ENCODE measurements at places on chromosomes 5 and 9.

- no peak for DNase-seq
Observed at GRCh38 chr9:82783045-82783444, 279.9 kb downstream of the RASEF start.

- peak; percentile 15 for DNase-seq
Observed at GRCh38 chr5:135560858-135561257, 17.9 kb downstream of the CXCL14 start.

- no peak for DNase-seq
Observed at GRCh38 chr9:88443480-88444113, 55.4 kb downstream of the SPIN1 start.

- DNase-seq: no peak
Observed at GRCh38 chr9:107487521-107488374, 1.8 kb downstream of the KLF4 start.

DNA sequence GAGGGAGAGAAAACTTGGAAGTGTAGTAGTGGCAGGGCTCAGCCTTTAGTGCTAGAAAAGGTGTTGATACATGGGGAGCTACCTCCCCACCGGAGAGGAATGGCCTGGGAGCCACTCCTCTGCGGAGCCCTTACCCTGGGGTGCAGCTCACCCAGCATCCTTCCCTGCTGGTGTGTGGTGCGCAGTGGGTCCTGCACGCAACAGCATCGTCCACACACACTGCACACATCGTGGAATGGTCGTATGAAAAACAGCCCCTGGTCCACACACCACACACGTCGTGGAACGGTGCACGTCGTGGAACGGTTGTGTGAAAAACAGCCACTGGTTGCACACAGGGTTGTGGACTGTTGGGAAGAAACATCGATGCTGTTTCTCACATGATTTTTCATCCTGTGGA lies 16.1 kb upstream of the AHRR start:
- no peak for DNase-seq

DNA sequence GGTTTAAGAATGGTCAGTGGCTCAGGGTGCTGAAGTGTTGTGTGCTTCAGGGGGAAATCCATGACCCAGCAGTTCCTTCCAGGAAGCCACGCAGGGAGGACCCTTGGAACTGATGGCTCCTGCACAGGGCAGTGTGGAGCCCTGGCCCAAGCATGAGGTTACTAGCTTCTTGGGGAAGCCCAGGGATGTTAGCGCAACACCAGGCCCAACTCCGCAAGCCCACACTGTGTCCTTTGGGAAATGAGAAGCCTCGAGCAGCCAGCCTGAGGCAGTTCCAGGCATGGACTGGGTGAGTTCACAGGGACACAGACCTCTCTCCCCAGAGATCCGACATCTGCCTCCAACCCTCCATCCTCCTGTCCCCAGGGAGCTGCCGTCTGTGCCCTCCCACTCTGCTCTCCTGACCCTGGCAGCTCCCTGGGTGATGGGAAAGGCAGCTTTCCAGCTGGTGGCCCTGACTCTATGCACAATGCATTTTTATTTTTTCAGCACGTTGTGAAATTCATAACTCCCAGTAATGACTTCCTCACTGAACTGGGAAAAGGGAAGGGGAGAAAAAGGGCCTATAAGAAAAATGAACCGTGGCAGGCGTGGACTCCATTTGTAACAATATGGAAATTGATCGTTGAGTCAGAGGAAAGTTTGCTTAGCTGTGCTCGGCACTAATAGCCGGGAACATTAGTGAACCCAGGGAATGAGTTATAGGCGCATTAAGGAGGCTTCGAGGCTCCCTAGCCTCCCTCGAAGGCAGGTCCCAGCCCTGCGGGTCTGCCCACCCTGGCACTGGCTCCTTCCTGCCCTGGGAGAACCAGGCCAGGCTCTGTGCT lies 34.1 kb downstream of the LMX1B start:
- no peak for DNase-seq

GRCh38 chr5:13325765-13326164 lies 618.7 kb downstream of the DNAH5 start:
- no peak for DNase-seq

DNA sequence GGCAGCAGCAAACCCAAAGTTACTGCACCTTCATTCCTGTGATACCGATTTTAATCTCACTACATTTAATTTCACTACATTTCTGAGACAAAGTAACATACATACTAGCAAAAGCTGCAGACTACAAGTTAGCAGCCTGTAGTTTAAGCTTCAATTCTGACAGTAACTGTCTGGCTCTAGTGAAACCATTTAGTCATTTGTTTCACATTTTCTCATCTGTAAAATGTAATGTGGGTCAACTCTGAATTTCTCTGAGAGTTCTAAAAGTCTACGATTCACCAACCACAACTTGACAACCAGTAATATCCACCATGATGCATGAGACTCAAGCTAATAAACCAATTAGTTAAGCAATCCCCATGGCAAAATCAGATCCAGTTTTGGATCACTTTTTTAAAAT lies 408.9 kb downstream of the PDE4D start:
- DNase-seq: no peak

- no peak for DNase-seq
Observed at GRCh38 chr9:136566901-136567300, 21.1 kb upstream of the NOTCH1 start.

DNA sequence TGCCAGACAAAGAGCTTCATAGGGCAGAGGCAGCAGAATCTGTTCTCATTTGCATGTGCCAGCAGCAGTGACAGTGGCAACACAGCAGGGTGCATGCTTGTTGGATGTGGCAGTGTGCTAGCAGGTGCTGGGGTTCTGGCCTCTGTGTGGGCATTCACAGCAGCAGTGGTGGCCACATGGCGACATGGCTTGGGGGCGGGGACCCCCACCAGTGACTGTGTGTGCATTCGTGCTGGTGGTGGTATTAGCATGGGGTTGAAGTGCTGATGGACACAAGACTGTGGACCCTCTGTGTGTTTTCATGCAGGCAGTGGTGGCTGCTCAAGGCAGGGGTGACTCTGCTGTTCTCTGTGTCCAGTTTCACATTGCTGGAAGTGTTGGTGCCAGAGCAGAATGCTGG lies 183.2 kb upstream of the PDE4D start:
- no peak for DNase-seq

- DNase-seq: peak; percentile 74
Observed at GRCh38 chr5:139765409-139766217, 30.0 kb upstream of the PSD2 start.

DNA sequence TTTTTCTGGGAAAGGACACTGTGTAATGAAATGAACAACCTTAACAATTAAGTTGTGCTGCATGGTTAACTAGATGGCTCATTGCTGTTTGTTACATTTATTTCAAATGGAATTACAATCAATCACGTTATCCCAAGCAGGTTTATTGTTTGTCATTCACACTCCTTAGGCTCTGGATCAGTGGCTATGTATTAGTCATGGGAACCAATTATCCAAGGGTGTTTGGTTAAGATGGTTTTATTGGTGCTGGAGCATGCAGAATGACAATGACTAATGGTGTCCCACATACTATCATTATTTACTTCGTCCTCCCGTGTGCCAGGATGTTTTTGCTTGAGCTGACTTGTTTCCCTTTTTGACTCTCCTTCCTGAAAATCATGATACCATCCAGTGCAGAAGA lies 10.6 kb upstream of the TRPC7 start:
- DNase-seq: no peak

DNA sequence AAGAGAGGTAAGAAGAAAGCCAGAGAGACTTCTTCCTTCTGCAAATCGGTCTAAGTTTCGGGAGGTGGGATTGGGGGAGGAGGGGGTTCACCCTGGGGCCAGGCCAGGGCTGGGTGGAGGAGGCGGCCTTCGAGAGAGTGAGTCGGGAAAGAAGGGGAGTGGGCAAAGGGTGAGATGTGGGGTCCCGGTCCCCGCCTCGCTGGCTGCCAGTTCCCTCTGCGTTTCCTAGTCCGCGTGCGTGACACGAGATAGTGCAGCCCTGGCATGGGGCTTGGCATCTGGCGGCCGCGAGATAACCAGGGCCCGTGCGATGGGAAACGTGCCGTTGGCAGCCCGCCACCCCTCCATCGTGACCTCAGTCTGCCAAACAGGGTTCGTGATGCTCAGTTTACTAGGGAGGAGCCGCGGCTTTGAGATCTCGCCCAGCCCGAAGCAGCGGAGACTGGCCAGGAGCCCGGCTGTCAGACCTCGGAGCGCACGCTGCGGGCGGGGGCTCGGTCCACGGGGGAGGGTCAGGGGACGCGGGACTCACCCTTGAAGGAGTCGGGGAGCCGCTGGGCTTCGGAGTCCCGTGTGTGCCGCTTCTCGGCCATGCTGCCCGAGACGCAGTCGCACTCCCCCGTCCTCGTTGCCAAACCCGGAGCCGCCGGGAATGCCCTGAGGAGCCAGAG lies at the start of gene STOM:
TSS of gene STOM (minus strand) at position 656 of the 671 bp plus-strand sequence. CDS start at position 593, 63 bp downstream.
- peak; percentile 44 for DNase-seq

DNA sequence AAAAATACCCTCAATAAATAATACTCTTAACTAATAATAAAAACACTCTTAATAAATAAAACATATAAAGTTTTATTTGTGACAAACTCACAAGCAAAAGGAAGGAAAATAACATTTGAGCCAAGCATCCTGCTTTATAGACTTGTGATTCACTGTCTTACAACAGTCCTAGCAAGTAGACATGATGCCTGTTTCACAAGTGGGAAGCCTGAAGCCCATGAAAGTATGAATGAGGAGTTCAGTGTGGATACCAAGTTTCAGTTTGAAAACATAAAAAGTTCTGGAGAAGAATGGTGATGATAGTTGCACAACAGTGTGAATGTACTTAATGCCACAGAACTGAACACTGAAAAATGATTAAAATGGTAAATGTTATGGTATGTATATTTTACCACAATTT lies 10.9 kb downstream of the HABP4 start:
- no peak for DNase-seq

DNA sequence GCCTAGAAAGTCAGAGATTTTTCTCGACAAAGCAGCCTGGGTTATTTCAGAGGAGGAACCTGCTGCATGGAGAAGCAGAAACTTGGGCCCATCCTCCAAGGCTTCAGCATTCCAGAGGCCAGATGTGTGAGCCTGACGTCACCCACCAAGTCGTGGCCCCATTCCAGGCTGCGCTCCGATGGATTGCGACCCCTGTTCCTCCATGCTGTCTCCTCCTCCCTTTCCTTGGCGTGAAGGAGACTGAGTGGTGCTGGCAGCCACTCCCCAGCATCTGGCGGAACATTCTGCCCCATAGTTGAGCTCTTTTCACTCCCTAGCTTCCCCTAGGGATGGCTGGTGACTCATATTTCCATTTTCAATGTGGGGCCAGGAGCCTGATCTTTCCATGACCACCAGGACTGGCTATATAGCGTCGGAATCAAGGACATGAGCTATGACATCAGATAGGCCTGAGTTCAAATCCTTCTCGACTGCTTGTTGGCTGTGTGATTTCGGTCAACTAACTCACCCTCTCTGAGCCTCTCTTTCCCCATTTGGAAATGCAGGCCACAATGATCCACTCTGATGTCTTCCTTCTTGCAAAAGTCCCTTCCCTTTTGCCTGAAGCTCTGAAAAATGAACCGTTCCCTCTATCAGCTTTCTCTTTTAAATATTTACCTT lies 24.5 kb upstream of the DUSP1 start:
- no peak for DNase-seq

- no peak for DNase-seq
Observed at GRCh38 chr9:108119530-108120113, 630.1 kb upstream of the KLF4 start.

- DNase-seq: no peak
Observed at GRCh38 chr9:124054582-124055227, 43.1 kb downstream of the LHX2 start.

- no peak for DNase-seq
Observed at GRCh38 chr5:113204525-113205161, 228.0 kb downstream of the DCP2 start.

DNA sequence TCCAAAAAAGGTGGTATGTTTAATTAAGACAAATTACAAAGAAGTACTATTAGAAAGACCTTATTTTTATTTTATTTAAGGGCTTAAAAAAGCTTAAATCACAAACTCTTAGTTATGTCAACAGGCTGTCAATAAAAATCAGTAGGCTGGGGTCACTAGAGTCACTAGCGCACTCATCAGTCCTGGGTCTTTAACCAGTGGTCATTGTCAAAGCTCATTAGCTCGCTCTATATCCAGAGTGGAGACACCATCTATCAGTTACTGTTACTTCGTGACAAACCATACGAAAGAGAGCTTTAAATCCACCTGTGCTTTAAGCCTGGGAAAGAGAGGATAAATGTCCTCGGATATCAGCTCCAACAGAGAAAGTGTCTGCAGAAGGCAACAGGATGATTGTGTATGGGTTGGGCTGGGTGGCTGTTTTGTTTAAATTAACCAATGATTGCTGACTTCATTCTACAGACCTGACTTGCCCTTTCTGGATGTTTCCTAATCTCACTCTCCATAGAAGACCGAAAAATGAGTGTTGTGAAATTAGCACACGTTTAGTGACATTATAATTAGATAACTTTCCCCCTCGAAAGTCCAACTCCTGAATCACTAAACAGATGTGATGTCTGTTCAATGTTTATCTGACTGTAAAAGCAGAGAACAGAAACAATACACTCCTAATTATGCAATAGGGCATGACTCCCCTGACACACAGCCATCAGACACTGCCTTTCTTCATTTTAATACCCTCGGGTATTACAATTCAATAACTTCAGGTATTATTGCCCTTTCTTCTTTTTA lies 123.6 kb upstream of the TNPO1 start:
- DNase-seq: no peak

GRCh38 chr9:136323371-136323789 lies 4.0 kb upstream of the GPSM1 start:
- no peak for DNase-seq

- DNase-seq: no peak
Observed at GRCh38 chr5:76808141-76808691, 10.6 kb upstream of the F2RL1 start.

- DNase-seq: no peak
Observed at GRCh38 chr9:133823189-133824105, 85.3 kb upstream of the SARDH start.

All from activated T-helper 1 cell treated with anti-CD3 and anti-CD28 coated beads, Interleukin-2, amount 50 U/mL, for 16 hours (primary cell).